T follicular helper cell (primary cell): ENCODE measurements at places on chromosomes 6 and 20.

- no peak for DNase-seq
Observed at GRCh38 chr20:21523895-21524294, 10.0 kb upstream of the NKX2-2 start.

- DNase-seq: no peak
Observed at GRCh38 chr6:120938876-120939472, 395.3 kb downstream of the TBC1D32 start.

DNA sequence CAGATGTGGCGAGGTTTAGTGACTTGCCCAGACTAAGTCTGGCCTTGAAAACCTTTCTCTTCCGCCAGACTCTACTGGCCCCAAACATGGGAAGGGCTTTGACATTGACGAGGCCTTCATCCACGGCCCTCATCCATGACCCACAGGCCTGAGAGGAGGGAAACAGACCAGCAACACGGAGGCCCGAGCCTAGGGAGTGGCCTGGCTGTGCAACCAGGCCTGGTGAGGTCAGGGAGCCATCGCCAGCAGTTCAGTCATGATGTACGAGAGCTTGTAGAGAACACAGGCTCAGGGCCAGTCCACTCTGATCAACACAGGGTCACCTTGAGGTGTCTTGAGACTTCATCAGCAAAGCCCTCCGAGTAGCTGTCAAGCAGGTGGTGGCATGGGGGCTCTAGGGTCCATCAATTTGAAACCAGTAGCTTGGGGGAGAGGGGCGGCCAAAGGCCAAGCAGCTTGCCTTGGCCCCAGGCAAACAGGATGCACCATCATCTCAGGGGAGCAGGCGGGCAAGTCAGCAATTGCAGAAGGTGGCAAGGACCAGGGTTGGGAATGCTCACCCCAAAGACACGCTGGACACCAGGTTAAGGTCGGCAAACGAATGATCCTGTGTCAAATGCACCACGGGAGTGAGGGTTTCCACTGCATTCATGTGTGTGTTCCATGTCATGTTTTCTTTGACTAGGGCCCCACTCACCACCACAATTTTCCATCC, 36.1 kb downstream of the GFOD1 start:
- no peak for DNase-seq

- no peak for DNase-seq
Observed at GRCh38 chr6:47007657-47008396, 34.3 kb downstream of the ADGRF1 start.

DNA sequence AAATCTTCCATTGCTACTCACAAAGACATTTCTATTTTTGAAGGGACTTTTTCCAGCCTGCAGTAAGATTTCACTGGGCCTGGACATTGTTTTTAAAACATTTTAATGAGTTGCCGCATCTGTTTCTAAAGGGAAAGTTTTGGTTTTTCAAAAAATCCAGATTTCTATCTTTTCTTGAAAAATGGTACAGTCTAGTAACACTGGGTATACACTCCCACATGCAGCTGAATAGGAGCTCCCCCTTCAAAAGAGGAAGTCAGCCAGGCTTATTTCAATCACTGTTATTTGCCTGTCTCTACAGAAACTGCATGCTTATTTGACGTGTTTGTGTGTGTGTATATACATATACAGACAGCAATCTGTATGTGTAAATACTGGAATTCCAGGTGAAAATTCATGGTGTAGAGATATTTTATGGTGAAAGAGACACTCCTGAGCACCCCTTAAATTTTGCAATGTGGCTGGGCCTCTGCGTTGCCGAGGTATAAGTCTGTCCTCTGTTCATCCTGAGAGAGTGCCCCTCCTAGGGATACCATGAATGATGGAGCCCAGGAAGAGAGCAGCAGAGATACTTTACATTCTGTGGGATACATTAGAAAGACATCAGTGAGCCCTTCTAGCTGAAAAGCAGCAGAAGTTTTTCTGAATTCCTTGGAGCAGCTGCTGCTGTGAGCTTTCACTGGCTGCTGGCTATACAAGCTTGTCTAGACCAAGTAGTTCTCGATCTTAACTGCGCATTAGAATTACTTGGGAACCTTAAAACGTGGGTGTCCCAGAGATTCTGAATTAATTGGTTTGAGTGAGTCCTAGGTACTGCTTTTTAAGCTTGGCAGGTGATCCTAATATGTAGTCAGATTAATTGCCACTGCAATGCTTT, 12.0 kb upstream of the ABRACL start:
- no peak for DNase-seq

- no peak for DNase-seq
Observed at GRCh38 chr20:60054716-60055634, 96.8 kb downstream of the CDH26 start.

GRCh38 chr20:55166063-55166462, 690.7 kb downstream of the DOK5 start:
- no peak for DNase-seq

DNA sequence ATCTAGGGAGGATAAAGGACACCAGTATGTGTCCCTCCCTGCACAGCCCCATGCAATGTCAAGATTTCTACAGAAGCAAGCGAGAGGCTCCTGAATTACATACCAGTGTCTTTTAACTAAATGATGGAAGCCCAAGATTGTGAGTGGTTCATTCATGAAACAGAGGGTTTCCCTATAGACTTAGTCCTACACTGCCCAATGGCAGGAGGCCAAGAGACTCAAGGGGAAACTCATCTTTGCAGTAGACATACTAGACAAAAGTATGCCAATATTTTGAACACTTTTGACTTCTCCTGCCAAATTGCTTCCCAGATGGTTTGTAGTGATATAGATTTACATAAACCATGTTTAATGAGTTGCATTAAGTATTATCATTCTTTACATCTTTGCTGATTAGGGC, 557.2 kb upstream of the JAG1 start:
- DNase-seq: no peak

- no peak for DNase-seq
Observed at GRCh38 chr6:3120765-3121089, 2.2 kb downstream of the BPHL start.

- no peak for DNase-seq
Observed at GRCh38 chr20:4904127-4904860, 97.0 kb downstream of the SLC23A2 start.

- DNase-seq: no peak
Observed at GRCh38 chr6:25448965-25449538, 169.9 kb downstream of the CARMIL1 start.

- no peak for DNase-seq
Observed at GRCh38 chr6:74606582-74607071, 599.2 kb downstream of the COL12A1 start.

GRCh38 chr6:88614316-88614877, 349.0 kb downstream of the RNGTT start:
- no peak for DNase-seq

DNA sequence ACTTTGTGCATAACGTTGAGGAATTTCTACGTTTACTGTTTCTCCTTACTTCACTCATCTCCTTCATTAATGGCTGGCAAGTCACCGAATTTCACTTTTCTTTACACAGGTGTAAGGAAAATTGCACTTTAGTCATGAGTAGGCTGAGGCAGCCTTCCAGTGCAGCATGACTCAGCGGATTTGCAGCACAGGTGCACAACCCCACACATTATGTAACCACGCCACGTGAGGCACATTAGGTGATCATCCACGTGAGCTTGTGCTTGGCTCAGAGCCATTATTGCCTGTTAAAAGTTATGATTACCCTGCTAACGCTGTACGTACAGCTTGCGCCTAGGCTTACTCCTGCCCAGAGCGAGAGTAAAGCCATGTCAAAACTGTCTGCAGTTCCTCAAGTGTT, 158.8 kb downstream of the NKAIN2 start:
- no peak for DNase-seq

- DNase-seq: no peak
Observed at GRCh38 chr6:47188588-47189021, 121.1 kb downstream of the TNFRSF21 start.

DNA sequence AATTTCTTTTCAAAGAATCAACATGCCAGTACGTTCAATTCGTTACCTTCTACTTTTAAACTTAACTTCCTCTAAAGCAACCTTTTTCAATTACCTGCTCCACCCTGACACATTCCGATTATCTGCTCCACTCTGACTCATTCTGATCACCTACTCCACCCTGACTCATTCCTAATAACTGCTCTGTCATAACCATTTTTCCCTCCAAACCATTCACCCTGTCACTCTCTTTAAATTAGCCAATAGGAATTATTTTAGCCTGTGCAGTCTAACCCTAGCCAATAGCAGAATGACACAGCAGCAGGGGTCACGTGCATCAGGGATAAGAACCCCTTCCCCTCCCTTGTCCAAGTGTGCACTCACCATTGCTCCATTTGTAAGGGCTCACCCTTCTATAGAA, 557.4 kb upstream of the EYS start:
- DNase-seq: no peak

- DNase-seq: no peak
Observed at GRCh38 chr6:38599966-38600550, 39.7 kb downstream of the BTBD9 start.

- DNase-seq: no peak
Observed at GRCh38 chr6:117288083-117288715, 22.8 kb downstream of the VGLL2 start.

DNA sequence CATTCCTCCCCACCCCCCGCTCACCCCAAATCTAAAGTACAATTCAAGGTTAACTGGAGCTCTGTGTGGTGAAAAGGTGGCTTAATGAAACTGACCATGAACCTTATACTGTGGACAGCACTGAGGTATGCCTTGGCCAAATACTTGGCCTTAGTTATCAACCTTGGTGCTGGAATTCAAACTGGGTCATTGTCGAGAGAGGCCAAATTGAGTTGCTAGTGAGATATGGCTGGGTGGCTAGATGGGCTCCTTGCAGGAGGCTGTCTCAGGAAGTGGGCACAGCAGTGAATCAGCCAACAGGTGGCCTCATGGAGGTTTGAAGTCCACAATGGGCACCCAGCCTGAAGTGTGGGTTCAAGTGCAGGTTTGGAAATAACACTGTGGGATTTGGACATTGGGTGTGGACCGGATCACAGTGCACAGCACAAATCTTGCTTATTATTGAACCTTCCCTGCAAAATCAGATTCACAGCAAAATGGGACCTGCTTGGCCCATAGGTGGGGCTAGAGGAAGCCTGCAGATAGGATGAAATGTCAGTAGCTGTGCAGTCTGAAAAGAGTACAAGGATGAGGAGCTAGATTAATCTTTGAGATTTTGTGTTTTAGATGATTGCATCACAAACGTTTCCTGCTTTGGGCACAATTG, 5.6 kb upstream of the BTBD3 start:
- DNase-seq: no peak

DNA sequence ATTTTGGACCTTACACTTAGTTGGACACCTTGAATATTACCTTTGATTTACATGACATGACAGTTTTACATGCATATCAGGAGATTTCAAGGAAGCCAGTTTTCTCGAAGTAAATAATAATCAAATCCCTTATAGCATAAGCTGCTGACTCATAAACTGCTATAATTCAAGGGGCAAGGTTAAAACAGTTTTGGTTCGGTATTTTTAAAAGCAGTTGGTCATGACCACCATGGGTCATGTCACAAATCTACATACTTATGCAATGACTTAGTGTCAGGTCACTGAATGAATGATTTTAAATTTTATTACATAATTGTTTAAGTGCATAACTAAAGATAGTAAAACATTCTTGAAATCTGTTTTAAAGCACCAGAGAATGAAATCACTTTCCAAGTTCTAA, 158.0 kb downstream of the DST start:
- no peak for DNase-seq

- DNase-seq: no peak
Observed at GRCh38 chr6:73704260-73704659, 8.3 kb downstream of the CD109 start.

DNA sequence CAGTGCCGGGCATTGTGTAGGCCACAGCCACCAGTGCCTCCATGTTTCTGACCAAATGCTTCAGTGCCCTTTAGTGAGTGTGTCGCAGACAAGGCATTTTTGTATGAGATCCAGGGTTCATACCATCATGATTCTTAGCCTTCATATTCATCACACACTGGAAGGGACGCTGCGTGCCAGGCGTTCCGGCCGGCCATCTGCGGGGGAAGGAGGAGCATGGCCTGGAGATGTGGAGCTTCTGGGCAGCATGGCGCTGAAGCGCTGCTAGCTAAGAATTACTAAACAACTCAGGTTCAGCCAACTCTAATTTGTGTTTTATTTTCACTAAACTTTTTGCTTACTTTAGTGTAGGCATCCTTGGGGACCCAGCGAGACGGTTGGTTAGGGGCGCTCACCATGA, 111.4 kb upstream of the EXOC2 start:
- no peak for DNase-seq

DNA sequence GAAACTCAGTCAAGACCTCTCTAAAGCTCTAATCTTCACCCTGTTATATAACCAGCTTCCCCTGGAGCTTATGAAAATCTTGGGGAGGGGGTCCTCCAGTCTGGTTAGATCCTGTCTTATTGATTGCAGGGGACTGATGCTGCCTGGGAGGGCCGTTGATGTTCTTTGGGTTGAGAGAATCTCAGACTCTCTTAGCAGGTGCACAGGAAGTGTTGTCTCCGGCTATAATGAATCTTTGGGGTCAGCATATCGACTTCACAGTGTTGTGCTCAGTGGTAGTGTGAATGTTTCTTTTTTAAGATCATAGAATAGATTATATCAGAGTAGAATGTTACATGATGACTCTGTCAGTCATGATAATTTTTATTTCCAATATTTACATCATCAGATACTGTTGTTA, 2.8 kb upstream of the ECI2 start:
- DNase-seq: no peak

- no peak for DNase-seq
Observed at GRCh38 chr20:8318965-8319625, 187.0 kb downstream of the PLCB1 start.

GRCh38 chr6:111921103-111921502, 47.9 kb upstream of the FYN start:
- DNase-seq: no peak

- no peak for DNase-seq
Observed at GRCh38 chr6:7673063-7673536, 52.8 kb upstream of the BMP6 start.
